ENCODE measurements at places on chromosomes 1 and 21.

DNA sequence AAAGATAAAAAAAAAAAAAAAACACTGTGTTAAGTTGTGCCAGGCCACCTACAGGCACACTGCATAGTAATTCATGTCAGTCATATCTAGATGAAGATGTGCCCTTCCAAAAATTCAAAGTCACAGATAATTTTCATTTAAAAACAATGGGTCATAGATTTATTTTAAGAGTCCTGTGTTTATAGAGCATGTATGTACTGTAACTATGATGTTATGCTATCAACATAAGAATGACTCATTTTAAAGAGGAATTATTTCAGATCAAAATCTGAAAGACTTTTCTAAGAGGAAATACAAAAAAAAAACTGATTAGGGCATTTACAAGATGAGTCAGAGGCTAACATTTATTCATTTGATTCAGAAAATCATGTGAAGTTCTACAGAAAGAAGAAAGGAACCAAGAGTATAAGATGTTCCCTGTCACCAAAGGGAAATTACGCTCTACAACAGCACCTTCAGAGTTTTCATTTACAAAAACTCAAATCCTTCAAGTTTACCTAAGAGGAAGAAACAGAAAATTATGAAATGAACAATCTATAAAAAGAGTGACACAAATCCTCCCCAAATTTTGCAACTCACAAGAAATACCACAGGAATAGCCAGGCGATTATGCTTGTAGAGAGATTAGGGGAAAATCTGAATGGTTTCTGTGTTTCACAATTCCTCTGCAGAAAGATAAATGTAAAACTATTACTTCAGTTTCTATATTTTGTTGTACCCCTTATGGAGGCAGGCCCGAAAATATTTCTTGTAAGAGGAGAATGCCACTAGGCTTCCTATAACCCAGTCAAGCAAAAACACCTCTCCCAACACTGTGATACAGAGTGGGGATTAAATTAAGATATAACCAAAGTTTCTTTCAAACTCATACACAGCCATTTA lies 13.8 kb downstream of the TP53BP2 start:
- DNase-seq, result no peak

DNA sequence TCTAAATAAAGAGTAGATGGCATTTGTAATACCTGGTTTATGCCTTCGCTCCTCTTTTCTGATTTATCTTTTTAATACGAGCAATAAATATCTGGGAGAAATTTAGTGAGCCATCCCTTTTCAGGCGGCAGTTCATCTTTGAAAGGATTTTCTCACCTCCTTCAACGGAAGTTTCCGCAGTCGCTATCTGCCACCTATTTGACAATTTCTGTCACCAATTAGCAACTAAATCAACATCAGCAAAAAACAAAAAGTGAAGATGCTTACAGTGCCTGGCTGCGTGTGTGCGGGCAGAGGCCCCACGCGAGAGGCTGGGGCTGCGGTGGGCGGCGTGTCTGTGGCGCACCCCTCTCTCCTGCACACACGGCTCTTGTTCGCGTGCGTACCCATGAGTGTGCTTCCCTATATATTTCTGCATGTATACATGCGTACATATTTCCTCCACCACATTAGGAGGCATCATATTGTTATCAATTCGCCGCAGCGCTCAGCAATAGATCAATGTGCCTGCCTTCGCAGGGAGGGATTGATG lies 117.3 kb upstream of the BARHL2 start:
- no peak for DNase-seq

DNA sequence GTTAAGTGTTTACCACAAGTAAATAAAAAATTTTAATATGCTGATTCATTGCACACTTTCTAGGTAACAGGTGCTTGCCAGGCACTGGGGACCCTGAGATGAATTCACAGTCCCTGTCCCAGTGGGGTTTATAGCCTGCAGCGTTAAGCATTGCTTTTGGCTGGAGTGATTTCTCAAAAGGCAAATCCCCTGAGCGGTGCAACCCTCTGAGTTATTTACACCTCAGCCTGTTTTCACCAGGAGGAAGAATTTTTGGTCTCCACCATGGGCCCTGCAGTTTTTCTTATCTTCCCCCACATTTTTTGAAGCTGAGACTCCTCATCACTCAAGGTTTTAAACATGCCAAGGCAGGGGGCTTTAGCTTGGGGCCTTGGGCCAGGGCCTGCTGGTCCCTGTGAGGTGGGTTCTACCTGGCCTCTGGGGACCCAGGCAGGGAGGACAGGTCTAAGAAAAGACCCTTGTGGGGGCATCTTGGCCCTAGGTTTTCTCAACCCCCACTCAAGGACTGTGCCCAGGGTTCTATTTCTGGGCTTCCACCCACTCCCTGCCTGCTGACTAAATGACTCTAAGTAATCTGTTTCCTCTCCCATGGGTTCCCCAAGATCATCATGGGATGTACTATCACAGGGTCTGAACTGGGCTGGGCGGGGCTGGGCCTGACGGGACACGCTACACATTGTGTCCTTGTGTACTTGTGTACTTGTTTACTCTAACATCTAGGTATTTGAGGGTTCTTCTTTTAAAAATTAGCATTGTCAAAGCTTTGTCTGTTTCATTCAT lies 10.2 kb upstream of the CHIT1 start:
- DNase-seq, result no peak

DNA sequence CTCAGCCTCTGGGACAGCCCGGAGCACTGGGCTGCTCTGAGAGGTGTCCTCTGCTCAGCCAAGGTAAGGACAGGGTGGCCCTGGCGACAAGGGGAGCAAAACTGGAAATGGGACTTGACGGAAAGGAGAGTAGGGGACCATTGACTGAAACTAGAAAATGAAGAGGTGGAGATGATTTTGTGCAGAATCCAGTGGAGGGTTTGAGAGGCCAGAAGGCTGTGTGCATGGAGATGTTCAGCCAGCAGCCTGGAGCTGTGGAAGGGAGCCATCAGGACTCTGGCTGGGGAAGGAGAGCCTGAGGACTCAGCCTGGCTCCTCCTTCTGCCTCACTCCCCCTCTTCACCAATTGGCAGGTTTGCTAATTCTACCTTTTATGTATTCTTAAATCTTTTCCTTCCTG lies 114.2 kb downstream of the EDEM3 start:
- DNase-seq, result no peak

GRCh38 chr1:206754011-206754410 lies 16.6 kb upstream of the IL19 start:
- DNase-seq, result no peak

- no peak for DNase-seq
Measured at GRCh38 chr1:99266726-99267125, 2.4 kb downstream of the PLPPR4 start.

GRCh38 chr1:35505911-35506798 lies 51.0 kb downstream of the KIAA0319L start:
- DNase-seq, result no peak

DNA sequence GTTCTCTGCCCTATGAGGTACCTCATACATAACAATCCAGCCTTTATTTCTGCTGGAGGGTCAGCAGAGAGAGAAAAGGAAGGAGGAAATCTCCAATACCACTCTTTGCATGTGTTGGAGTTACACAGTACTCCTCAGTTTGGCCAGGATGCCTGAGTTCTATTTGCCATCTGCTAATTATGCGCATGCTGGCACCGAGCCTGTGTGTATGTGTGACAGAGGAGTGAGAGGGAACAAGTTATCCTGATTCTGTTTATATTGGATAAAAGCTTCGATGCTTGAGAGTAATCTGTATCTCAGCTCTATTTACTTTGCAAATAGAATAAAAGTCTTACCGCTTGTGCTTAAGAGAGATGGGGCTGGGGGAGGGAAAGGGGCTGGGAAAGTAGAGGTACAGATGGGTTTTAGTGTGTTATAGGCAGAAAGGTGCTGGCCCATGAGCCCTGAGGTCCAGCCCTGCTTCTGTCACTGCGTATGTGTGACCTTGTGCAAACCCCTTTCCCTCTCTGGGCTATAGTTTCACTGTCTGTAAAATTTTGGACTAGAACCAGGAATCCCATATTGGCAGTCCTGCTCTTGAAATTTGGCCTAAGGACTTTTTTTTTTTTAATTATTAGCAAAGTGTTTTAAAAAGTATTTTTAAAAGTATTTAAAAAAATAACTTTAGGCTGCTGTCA lies 54.5 kb upstream of the PLXNA2 start:
- no peak for DNase-seq

DNA sequence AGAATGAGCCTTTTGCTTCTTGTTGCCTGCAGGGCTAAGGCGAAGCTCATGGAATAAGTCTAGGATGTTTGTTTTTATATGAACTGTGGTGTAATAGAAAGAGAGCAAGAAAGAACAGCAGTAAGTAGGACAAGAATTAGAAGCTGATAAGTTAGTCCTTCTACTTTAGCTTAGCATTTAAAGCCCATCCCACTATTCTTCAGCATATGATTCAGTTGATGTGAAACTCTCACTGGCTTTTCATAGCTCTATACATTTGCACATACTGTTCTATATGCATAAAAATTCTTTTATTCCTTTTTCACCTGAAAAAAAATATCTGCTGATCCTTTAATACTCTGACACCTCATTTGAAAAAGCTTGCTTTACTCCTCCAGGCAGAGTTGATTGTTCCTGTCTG lies 712.0 kb downstream of the USP25 start:
- no peak for DNase-seq

- DNase-seq, result no peak
Measured at GRCh38 chr1:5622412-5622811, 369.8 kb downstream of the NPHP4 start.

GRCh38 chr21:39660191-39660980 lies 47.6 kb downstream of the B3GALT5 start:
- no peak for DNase-seq

- DNase-seq, result no peak
Measured at GRCh38 chr1:17588048-17588871, 48.8 kb downstream of the ARHGEF10L start.

- no peak for DNase-seq
Measured at GRCh38 chr1:18870957-18871356, 11.5 kb upstream of the TAS1R2 start.

DNA sequence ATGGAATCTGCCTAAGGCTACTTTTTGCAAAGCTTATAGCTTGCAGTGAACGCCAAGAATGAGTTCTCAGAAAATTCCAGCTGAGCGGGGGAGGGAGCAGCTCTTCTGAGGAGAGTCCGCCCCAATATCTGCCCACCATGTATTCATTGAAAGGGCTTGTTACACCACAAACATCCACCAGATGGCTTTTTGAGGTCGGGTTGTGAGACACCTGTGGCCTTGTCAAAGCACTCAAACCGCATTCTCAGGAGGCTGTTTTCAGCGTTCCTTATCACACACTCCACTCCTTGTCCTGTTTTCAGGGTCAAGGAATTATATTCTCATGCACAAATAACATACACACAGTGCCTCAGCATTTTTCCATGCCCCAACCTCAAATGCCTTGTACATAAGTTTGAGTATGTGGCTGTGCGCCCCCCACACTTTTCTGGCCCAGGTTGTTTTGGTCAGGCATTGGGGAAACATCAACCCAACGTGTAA lies 3.9 kb upstream of the C4BPB start:
- no peak for DNase-seq

GRCh38 chr1:195748969-195749368 lies 859.3 kb downstream of the KCNT2 start:
- DNase-seq, result no peak

GRCh38 chr1:79899914-79900313 lies 893.4 kb upstream of the ADGRL4 start:
- no peak for DNase-seq

DNA sequence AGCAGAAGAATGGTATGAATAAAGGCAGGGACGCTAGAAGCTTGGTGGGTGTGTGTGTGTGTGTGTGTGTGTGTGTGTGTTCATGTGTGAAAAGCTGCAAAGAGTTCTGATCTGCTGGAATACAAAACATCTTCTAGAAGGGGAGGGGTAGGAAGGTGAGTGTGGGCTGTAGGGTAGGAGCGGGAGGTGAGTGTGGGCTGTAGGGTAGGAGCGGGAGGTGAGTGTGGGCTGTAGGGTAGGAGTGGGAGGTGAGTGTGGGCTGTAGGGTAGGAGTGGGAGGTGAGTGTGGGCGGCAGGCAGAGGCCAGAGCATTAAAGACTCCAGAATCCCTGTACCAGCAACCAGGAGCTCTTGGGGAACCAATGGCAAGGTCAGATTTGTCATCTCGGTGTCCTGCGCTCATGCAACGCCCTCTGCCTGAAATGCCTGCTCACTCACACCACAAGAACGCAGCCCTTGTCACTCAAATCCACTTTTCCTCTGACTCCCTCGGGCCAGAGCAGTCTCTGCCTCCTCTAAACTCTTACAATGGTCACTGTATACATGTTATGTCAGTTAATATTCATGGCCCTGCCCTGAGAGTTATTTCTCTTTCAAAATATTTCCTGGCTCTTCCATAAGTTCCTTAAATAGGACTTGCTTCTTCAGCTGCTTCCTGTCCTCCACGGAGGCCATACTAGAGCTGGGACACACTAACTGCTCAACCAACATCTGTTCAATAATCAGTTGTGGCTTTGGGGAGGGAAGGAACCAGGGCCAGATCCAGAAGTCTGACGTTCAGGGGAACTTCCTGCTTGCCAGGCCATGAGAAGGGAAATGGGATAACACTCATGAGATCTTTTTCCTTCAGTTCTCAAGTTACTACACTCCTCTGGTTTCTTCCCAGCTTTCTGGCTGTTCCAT lies 53.6 kb upstream of the ZNF644 start:
- no peak for DNase-seq

- DNase-seq, result no peak
Measured at GRCh38 chr21:36202726-36203602, 46.3 kb downstream of the DOP1B start.

GRCh38 chr1:8133190-8133589 lies 107.1 kb upstream of the ERRFI1 start:
- DNase-seq, result no peak

DNA sequence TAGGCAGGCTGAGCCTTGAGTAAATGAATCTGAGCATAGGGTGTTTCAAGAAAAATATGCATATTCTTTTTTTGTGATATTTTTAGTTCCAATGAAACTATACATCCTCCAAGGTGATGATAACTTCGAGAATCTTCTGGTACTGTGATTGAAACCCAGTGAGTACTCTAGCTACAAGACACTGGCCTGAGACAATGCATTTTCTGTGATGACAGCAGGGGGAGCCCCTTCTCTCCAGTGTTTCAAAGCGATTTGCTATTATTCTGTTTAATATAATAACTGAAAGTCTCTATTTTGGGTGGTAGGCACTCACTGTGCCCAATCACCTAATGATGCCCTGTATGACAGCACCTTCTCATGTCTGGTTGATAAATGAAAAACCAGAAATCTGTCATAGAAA lies 12.1 kb downstream of the IRF2BP2 start:
- no peak for DNase-seq

GRCh38 chr1:171664976-171665375 lies 12.5 kb upstream of the MYOC start:
- no peak for DNase-seq

DNA sequence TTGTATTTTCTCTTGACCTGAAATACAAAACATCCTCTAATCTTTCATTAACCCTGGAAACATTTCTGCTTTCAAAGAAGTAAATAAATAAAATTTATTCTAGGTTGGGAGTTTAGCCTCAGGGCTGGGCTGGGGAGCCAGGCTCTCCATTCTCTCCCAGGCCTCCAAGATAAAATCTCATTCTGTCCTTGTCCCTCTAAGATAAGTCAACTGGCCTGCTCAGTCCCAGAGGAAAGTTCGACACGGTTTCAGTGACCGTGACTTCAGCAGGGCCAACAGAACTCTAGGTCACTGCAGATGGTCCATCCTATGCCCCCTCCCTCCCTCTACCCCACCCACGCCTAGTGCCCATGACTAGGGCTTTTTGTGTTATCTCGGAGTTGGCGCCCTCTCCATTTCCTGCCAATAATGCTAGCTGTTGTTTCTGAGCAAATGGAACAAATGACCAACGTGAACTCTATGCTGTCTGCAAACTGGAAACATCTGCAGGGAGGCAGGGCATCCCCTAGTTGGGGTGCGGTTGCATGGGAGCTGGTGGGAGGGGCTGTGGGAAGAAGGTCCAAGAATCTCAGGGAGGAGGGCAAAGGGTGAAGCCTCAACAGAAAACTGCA lies 10.1 kb upstream of the ADORA3 start:
- no peak for DNase-seq

GRCh38 chr1:15835741-15836510 lies 11.6 kb upstream of the SPEN start:
- peak; percentile 76 for DNase-seq

Measured in GM12892 (cell line).